ENCODE measurements at places on chromosomes 5 and 9. TPM values are rescaled to one million over a fixed set of nuclear protein-coding genes. Genes with fewer than 3 reads are reported as not detected.

Gene EPB41L4A
- 0.51 TPM for total RNA-seq

Gene MARCHF3
- 11.6 TPM for total RNA-seq

Gene DAPK1
- 18.5 TPM for total RNA-seq

Gene PCDHGA4
- total RNA-seq: 7.6 TPM

Gene GPR151
- not detected for total RNA-seq

Gene PRDM9
- not detected for total RNA-seq

All from fibroblast of lung (primary cell).